ENCODE measurements at places on chromosomes 1 and 21. TPM values are rescaled to one million over a fixed set of nuclear protein-coding genes. Genes with fewer than 3 reads are reported as not detected.
A peak's percentile ranks its signal among the peaks of the same experiment; 100 is the strongest.

GRCh38 chr21:44972301-44972814 lies 32.5 kb downstream of the SLX9 start:
- H3K4me1 ChIP-seq: no peaks in the 10 kb centered on the region
- H3K27ac ChIP-seq: no peak overlapping the region
- no peaks in the 10 kb centered on the region for H3K27me3 ChIP-seq
- H3K4me3 ChIP-seq: no peak overlapping the region
- H3K36me3 ChIP-seq: no peaks in the 10 kb centered on the region

DNA sequence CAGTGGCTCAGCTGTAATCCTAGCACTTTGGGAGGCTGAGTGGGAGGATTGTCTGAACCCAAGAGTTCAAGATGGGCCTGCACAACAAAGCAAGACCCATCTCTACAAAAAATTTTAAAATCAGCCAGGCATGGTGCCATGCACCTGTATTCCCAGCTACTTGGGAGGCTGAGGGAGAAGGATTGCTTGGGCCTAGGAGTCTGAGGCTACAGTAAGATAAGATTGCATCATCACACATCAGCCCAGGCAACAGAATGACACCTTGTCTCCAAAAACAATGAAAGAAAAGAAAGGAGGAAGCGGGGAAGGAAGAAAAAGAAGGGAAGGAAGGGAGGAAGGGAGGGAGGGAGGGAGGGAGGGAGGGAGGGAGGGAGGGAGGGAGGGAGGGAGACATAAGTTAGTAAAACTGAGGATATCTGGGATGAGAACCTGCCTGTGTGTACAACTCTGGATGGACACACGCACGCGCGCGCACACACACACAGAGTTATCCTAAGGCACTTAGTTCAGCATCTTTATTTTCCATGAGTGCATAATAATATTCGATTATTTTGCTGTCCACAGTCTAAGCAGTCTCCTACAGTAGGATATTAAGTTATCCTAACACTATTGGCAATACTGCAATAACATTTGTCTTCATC lies 92.9 kb upstream of the LBR start:
- H3K4me1 ChIP-seq: peaks cover 29% of the 10 kb centered on the region
- H3K36me3 ChIP-seq: no peaks in the 10 kb centered on the region
- H3K27me3 ChIP-seq: no peaks in the 10 kb centered on the region
- H3K4me3 ChIP-seq: no peak overlapping the region
- H3K27ac ChIP-seq: no peak overlapping the region

- no peaks in the 10 kb centered on the region for H3K4me1 ChIP-seq
- no peak overlapping the region for H3K4me3 ChIP-seq
- no peaks in the 10 kb centered on the region for H3K27me3 ChIP-seq
- H3K27ac ChIP-seq: no peak overlapping the region
- no peaks in the 10 kb centered on the region for H3K36me3 ChIP-seq
These were observed 97.3 kb downstream of the GLIS1 start for GRCh38 chr1:53641481-53642214.

- no peak overlapping the region for H3K27ac ChIP-seq
- no peaks in the 10 kb centered on the region for H3K4me1 ChIP-seq
These were observed 101.5 kb upstream of the COL24A1 start for GRCh38 chr1:86258101-86258500.

DNA sequence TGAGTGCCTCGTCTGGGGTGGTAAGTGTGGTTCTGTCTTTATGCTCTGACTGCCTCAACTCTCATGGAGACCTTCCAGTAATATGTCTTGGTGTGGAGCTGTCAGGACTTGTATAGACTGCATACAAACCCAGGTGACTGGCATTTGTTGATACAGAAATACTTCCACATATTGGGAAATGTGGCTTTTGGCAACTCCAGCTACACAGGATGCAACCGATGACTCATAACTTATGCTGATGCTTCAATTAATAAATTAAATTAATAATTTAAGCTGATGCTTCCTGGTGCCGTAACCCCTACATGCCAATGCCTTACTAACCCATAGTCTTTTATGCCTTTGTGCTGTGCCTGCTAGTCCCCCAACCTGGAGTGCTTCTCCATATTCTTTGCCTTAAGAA lies 72.3 kb upstream of the ARTN start:
- H3K36me3 ChIP-seq: no peaks in the 10 kb centered on the region
- H3K27ac ChIP-seq: peak overlapping the region; percentile 78
- H3K4me3 ChIP-seq: no peak overlapping the region
- no peak for DNase-seq
- peaks cover 36% of the 10 kb centered on the region for H3K4me1 ChIP-seq

DNA sequence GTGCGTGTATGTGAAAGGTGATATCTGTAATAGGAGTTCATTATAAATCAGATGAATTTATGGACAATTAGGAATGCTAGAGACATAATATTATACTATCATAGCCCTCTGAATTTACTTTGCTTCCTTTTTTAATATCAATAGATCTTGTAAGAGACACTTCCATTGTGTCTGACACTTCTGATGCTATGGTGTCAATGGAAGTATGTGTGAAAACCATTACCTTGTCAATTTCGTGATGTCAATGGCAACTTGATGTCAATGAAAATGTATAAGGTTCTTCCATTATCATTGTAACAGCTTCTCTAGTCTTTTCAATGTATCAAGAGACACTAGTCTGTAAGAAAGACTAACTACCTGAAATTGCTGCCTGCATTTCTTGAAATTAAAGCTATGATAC lies 296.8 kb upstream of the DPYD start:
- no peak for DNase-seq
- H3K4me1 ChIP-seq: no peaks in the 10 kb centered on the region
- H3K36me3 ChIP-seq: no peaks in the 10 kb centered on the region
- no peak overlapping the region for H3K4me3 ChIP-seq
- no peak overlapping the region for H3K27ac ChIP-seq

The PLEKHA6 gene
- 4.3 TPM for total RNA-seq
